ENCODE measurements at places on chromosomes 13 and 19.

DNA sequence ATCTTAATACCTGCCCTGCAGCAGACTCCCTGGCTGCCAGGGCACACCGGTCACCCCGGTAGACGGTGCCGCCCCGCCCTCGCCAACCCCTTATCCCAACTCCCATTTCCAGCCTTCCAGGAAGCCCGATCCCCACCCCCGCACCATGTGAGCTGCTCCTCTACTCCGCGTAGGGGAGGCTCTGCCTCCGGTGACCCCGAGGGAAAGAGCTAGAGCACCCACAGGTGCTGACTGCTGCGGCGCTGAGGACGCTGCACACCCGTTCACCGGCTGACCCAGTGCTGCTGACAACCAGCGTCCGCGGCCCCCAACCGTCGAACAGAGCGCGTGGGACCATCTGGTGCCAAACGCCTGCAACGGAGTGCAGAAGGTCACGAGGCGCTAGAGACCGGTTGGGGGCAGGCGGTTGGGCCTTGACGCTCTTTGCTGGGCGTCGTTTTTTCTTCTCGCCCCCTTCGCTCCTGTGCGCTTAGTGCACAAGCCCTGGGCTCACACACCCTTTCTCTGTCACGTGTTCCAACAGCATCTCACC is 59.6 kb upstream of the ZNF599 start:
- DNase-seq: no peak

GRCh38 chr13:87792878-87793277 is 121.7 kb downstream of the SLITRK5 start:
- DNase-seq: no peak

DNA sequence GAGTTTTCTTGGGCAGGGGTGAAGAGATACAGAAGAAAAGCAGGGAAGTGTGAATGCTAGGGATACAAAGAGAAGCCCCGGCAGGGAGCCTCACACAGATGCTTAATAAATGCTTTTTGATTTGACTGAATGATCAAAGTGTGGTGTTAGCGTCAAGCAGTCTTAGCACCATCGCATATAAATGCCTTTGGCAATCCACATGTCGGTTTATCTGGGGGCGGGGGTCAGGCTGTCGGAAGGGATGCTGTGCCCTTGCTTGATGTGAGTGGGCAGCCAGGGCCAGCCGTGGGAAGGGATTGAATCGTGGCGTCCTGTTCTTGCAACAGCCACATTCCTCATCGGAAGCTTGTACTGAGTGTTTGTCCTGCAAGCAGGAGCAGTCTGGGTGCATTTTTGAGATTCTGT is 173.1 kb downstream of the LACC1 start:
- no peak for DNase-seq

DNA sequence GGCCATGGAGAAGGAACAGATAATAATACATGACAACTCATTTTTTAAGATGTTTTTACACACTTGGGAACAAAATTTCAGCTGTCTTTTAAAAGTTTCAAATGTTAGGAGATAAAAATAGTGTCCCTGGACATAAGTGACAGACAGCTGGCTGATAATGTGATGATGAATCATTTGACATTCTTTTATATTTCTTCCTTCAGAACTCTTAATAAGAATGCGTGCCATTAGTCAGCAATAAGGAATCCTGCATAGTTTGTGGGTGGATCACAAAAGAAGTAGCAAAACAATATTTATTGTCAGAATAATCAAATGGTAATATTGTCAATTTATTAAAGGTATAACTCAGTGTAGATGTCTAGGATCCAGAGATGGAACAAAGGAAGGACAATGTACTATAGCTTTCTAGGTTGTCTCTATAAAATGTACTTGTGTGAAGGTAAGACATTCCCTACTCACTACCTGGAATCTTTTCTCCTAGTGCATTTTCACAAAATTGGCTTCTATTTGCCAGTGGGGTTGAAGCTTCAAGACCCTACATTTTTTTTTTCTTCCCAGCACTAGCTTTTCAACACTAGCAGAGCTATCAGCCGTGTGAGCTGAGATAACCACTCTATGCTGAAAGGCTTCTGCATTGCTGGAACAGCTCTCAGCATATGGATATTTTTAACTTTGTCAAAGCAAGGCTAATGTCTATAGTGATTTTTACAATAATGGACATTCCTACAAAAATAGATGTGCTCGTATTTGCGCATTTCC is 175.6 kb upstream of the SLITRK6 start:
- no peak for DNase-seq
